Stimulated activated naive B cell treated with anti-CD40 and anti-IgM and Interleukin-4, amounts not matched to agents 10 μg/mL and 1 μg/mL and 100 μg/mL, for 72 hours (primary cell): ENCODE measurements at places on chromosomes 6 and 20.

- no peak for DNase-seq
These were observed 25.3 kb downstream of the MYT1 start for GRCh38 chr20:64189530-64189966.

- no peak for DNase-seq
These were observed 25.0 kb downstream of the KCNB1 start for GRCh38 chr20:49457444-49457843.

GRCh38 chr20:44072384-44072783 is 114.6 kb downstream of the JPH2 start:
- no peak for DNase-seq

DNA sequence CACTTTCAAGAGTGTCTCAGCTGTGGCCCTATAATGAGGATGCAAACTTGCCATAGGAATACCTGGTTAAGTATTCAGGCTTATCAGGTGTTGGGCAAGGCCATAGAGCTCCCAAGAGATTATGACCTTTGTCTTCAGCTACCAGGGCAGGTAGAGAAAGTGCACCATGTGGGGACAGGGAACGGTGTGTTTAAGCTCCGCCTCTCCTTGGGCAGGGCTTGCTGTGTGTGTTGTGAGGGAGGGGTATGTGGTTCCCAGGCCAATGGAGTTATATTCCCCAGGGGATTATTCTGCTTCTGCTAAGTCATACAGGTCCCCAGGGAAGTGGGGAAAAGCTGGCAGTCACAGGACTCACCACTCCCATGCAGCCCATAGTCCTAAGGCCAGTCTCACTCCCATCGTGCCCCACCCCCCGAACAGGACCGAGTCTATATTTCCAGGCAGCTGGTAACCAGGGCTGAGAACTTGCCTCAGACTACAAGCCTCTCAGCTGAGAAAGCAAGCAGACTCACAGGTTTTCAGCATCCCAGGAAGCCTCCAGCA is 660.2 kb downstream of the HTR1B start:
- no peak for DNase-seq

DNA sequence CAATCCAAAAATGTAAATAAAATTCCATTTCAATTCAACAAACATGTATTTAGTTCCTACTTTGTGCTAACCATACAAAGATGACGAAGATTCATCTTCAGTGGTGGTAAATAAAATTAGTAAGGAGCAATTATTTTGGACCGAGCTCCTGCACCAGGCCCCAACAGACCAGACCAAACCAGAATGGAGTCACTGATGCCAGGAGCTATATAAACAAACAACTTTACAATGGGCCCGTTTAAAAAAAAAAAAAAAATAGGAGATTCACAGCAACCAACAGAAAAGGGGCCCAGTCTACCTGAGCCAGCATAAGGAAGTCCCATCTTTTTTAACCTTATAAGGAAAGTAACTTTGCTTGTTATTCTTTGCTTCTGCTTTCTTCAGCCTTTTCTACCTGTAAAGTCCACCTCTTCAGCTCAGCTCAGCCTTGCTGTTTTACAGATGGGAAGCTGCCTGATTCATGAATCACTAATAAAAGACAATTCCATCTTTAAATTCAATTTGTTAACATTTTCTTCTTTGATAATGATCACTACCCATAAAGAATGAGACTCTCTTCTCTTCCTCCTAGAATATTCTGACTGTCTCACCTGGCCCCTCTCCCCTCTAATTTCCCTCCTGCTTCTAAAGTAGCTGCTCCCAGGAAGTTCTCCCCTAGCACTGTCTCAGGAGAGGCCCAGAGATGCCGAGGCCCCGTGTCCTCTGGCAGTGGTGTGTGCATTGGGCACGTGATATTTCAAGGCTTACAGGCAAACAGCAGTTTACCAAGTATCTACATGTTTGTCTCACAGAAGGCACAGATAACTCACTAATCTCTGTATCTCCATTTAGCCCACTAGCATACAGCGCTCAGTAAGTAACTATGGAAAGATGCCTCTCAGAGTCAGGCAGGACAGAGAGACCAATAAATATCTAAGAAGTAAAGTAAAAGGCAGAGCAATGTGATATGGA is 8.4 kb downstream of the MBOAT1 start:
- no peak for DNase-seq

GRCh38 chr6:155221086-155221485 is 42.7 kb upstream of the CLDN20 start:
- no peak for DNase-seq
